Fibroblast of pulmonary artery (primary cell): ENCODE measurements at places on chromosomes 2 and 18.

- no peak for DNase-seq
These were observed 76.9 kb downstream of the LBH start for GRCh38 chr2:30308280-30308679.

GRCh38 chr2:229931241-229931640, 8.9 kb downstream of the FBXO36 start:
- DNase-seq: no peak

- DNase-seq: peak; percentile 51
These were observed 316.8 kb upstream of the KCNH7 start for GRCh38 chr2:163155279-163155883.

- DNase-seq: no peak
These were observed 73.0 kb upstream of the RGPD5 start for GRCh38 chr2:109721135-109721534.

DNA sequence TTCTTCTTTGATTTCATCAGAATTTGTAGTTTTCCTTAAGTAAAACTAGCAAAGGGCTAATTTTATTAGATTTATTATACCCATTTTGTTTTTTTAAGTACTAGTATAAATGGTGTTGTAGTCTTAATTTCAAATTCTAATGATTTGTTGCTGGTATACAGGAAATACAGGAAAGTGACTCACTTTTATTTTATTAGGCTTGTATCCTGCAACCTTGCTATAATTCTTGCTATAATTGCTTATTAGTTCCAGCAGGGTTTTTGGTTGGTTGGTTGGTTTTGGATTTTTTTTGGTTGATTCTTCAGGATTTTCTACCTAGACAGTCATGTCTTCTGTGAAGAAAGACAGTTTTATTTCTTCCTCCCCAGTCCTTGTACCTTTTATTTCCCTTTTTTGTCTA, 110.6 kb upstream of the IL1R2 start:
- no peak for DNase-seq

DNA sequence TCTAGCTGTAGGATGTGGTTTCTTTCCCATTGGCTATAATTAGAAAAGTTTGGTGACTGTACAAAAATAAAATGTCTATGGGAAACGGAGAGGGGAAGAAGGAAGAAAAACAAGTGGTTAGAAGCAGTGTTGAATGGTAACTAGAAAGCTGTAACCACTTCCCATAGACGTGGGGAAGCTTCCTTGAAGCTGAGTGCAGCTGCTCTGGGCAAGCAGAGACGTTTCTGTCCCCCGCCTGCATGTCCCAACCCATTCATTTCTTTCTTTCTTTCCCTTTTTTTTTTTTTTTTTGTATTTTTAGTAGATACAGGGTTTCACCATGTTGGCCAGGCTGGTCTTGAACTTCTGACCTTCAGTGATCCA, 367.8 kb upstream of the HS6ST1 start:
- no peak for DNase-seq

- no peak for DNase-seq
These were observed 2.9 kb upstream of the EN1 start for GRCh38 chr2:118850168-118850900.

- no peak for DNase-seq
These were observed 23.9 kb upstream of the SH3RF3 start for GRCh38 chr2:109105113-109105512.

DNA sequence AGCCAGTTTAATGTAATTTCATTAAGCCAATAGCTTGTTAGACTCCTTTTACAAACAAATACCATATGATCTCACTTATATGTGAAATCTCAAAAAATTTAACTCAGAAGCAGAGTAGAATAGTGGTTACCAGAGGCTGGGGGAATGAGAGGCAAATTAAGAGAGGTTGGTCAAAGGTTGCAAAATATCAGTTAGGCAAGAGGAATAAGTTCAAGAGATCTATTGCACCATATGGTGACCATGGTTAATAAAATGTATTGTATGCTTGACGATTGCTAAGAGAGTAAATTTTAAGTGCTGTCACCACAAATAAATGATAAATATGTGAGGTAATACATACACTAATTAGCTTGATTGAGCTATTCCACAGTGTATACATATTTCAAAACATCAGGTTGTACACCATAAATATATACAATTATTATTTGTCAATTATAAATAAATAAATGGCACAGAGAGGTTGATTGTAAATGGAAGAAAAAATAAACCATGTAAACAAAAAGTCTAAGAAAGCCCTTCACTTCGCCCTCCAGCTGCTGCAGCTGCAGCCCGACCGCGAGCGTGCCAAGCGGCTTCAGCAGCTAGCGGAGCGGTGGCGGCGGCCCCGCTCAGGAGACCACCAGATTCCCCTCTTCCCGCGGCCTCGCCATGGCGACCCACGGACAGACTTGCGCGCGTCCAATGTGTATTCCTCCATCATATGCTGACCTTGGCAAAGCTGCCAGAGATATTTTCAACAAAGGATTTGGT, 23.0 kb upstream of the ACTR2 start:
- no peak for DNase-seq

- no peak for DNase-seq
These were observed 592 bp downstream of the ZNF397 start for GRCh38 chr18:35241448-35241804.

DNA sequence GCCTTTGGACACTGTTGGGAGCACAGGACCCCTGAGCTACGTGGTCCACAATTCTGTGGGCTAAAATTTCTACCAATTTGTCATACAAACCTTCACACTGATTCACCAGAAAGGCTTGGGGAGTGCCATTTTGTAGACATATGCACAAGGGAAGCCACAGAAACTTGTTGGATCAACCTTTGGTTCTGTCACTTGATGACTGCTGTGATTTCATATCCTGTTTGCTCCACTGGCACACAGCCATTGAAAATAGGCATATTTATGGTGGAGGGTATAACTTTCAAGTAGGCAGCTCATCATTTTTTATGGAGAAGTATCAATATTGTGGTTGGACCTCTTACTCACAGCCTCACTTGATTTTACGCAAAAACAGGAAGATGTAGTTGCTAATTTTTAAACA, 10.5 kb downstream of the NAPG start:
- DNase-seq: no peak

- peak; percentile 59 for DNase-seq
These were observed 76.7 kb downstream of the TGIF1 start for GRCh38 chr18:3526421-3527354.

- DNase-seq: no peak
These were observed 144.3 kb downstream of the KCNE4 start for GRCh38 chr2:223196331-223196730.

GRCh38 chr18:71327850-71328249, 1039.0 kb downstream of the SOCS6 start:
- peak; percentile 10 for DNase-seq

- DNase-seq: peak; percentile 84
These were observed 15.7 kb upstream of the OLA1 start for GRCh38 chr2:174263997-174264396.

DNA sequence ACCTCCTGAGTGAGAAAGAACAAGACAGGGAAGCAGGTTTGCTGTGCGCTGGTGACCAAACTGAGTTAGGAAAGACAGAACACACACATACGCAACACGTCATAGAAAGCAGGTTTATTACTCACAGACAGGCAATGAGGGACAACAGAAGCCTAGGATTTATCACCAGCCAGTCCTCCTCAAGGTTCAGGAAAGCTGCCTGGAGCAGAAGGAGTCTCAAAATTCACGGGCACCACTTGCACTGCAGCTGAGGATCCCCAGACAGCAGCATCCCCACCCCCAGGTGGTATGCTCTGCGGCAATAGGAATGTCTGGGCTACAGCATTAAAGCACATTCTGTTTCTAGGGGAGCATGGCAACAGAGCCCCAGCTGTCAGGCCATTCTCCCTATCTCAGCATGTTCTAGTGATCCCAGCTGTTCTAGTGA, 284.4 kb upstream of the RGPD4 start:
- DNase-seq: no peak

GRCh38 chr18:50170004-50170403, 24.9 kb downstream of the MYO5B start:
- no peak for DNase-seq

DNA sequence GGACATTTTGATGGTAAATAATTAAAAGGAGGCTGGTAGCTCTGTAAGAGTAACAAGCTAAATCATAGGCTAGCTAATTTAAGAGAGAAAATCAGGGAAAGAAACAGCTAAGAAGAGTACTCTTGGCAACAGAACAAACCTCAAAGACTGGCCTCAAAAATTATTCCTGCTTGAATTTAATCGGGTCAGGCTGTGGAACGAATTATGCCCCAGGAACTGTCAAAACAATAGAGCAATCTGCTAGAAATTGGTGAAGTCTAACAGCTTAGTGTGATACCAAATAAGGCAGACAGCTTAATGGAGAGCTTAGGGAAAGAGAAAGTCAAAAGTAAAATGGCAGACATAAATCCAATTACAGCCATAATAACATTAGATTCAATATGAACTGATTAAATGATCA, 215.7 kb downstream of the MREG start:
- DNase-seq: peak; percentile 23

- peak; percentile 80 for DNase-seq
These were observed 66.6 kb downstream of the STPG4 start for GRCh38 chr2:47088371-47089082.

DNA sequence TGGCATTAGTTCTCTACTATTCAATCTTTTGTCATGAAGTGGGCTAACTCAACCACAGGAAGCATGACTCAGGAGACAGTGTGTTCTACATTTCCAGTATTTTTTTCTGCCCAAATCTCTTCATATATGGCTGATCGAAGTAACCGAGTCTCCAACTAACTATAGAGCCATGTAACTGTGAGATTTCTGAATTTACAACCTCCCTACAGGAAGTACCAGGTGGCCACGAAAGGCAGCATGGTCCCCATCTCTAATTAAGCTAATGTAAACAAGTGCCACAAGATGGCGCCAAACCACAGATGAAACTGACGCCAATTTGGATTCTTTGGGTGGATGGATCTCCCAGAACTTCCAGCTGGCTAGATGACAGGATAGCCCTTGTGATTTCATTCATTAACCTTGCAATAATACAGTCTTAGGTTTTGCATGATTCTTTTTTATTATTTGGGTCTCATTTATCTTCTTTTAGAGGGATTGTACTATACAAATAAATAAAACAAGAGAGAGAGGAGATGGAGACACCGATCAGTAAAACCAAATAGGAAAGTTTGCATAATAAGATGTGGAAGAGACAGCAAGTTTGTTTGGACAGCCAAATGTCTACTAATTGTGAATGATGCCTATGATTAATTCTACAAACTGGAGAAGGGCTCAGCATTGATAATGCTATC, 18.3 kb upstream of the ARHGAP15 start:
- peak; percentile 76 for DNase-seq
